ENCODE measurements at places on chromosomes 1 and 21.

DNA sequence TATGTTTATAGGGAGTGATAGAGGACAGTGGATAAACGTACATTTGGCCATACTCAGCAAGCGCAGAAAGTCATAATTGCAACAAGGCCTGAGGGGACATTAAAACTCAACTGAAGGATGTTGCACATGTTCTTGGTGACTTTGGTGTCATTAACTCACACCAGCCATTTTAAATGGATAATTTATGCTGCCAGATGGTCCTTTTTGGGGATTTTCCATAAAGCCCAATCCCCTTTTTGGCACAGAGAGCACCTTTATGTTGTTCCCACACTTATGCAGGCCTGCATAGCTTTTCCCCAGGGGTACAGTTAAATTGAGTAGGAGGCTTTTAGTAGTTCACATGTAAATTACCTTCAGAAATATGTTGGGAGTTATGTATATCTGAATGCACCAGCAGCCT lies 279.6 kb downstream of the NFIA start:
- DNase-seq, result no peak

GRCh38 chr1:181816608-181817007 lies 244.9 kb downstream of the ZNF648 start:
- no peak for DNase-seq

DNA sequence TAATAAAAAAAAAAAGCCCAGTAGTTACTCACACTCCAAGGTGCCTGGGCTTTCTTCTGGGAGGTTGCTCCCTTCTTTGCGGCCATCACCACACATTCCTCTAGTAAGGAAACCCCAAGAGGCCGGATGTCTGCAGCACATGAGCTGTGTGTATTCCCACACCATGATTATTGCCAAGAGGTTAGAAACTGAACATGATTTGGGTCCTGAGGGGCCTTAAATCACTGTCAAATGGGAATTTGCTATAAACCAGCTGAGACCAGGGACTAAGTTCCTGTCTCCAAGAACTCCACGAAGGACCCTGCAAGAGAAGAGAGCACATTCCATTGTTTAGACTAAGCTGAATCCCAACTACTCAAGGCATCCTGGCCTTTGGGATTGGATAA lies 85.3 kb upstream of the SSX2IP start:
- DNase-seq, result no peak

DNA sequence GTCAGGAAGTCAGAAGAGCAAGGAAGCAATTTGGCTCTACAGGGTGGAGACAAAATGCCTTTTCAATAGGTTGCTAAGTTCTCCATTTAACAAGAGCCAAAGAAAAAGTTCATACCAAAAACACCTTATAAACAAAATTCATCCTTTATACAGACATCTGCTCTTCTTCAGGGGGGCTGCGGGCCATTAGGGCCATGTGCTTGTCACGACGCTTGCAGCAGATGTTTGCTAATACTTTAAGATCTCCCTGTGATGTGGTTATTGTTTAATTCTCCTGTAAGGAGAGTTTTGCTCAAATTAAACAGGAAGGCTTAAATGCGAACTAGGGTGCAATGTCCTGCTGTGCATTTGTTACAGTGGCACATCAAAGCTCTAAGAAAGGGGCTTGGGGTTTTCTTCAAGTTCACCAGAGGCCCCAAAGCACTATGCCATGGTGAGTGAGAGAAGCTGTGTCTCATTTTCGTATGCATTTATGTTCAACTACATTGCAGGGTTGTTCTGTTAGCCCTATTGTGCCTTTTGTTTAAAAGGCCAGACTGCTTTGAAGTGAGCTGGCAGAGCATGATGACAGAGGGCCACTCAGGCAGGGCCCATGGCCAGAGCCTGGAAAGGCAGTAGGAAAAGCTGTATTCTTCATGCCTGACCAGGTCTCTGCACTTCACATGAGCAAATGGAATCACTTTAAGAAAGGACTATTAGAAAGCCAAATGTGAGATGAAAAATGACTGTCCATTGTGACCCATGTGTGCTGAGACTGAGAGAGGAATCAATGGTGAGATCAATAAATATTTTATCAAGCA lies 24.8 kb upstream of the NTPCR start:
- DNase-seq, result no peak

GRCh38 chr1:213419401-213420030 lies 368.5 kb downstream of the RPS6KC1 start:
- no peak for DNase-seq

- DNase-seq, result no peak
These were observed 41.0 kb upstream of the COL18A1 start for GRCh38 chr21:45363921-45364467.

DNA sequence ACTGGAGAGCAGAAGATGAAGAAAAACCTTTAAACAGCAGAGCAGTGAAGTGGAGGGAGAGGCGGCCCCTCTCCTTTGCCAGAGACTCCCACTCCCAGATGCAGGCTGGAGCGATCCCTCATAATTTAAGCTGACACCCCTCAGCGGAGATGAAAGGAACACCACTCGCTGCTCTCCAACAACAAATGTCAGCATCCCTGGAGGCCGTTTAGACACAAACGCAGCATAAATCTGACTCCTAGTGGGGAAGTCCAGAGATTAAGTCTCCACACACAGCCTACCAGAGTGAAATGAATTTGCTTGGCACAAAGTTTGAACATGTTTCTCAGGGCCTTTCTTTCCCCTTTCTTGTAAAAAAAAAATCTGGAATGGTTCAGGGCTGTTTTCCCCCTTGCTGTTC lies 137.8 kb downstream of the LMX1A start:
- peak; percentile 60 for DNase-seq

- no peak for DNase-seq
These were observed 9.5 kb upstream of the PLEKHM2 start for GRCh38 chr1:15674386-15675159.

DNA sequence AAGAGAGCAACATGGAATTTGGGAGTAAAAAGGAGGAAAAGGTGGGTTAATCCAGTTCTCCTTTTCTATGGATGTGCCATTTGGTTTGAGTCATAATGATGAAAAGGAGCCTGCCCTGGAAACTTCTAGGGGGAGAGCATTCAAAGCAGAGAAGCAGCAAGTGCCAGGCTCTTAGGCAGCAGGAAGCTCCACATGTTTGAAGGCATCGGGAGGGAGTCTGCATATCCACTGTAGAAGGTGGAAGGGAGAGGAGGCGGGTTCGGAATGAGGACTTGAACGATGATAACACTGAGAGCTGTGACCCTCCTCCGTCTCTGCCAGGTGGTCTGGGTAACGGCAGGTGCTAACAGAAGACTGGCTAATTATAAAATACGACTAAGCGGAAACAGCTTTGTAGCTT lies 128.2 kb downstream of the RYR2 start:
- no peak for DNase-seq

DNA sequence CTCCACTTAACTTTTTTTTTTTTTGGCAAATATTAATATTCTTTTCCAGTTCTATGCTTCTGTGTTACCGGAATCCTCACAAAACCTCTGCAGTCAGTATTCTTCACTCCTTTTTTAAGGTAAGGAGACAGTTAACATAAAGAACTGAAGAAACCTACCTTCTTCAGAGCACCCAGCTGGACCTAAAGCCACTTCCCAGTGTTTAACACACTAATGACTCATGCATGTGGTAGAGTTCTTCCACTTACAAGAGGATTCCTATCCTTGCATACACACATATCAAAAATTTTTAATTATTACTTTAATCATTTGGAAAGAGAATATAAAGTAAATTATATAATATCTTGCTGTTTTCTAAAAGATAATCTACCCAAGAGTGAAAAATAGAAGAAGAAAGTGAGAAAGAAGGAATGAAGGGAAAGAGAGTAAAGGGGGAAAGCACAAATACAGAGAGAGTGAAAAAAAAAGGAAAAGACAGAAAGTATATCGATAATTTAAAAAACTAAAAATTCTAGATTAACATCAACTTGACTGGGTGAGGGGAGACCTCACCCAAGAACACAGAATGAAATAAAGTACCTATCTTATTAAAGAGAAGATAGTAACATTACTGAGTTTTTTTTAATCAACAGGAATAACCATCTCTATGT lies 54.9 kb downstream of the ENAH start:
- no peak for DNase-seq

DNA sequence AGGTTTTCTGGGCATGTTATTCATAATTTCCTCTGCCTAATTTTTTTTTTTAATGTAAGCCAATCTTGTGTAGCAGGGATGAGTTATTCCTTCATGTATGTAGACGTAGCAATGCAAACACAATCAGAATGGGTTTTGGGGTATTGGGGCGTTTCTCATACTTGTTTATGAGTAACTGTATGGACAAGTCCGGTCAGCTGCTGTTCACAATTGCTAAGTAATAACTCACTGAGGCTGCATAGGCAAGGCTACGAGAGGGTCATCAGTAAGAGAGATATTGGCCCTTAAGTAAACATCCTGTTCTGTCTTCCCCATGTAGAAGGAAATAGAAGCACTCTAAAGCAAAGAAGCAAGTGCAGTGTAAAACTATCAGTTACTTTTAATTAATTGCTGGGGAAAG lies 9.5 kb upstream of the TARS2 start:
- no peak for DNase-seq

DNA sequence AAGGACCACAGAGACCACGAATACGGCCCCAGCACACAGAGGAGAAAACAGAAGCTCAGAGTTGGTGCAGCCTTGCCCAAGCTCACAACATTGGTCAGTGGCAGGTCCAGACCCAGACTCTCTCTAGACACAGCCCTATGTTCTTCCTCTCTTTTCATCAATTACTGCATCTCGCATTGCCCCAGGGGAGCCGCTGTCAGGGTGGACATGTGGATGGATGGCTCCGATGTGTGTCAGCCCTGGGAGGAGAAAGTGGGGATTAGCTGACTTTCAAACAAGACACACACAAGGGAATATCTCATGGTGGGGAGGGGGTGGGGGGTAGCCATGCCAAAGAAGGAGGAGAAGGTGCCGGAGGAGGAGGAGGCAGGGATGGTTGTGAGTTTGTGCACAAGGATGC lies 556.8 kb downstream of the NPHP4 start:
- DNase-seq, result no peak

DNA sequence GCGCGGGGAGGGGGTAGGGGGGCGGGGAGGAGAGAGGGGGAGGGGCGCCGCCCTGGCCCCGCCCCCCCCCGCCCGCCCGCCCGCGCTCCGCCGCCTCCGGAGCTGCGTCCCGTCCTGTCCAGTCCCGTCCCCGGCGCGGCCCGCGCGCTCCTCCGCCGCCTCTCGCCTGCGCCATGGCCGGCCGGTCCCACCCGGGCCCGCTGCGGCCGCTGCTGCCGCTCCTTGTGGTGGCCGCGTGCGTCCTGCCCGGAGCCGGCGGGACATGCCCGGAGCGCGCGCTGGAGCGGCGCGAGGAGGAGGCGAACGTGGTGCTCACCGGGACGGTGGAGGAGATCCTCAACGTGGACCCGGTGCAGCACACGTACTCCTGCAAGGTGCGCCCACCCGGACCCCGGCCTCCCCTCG lies at the start of gene AGRN:
TSS of gene AGRN (plus strand) at position 121 of the 405 bp plus-strand sequence. CDS start at position 174, 53 bp downstream.
- DNase-seq, result no peak

All from NCI-H1092 (cell line).